ENCODE measurements at places on chromosomes 2 and 18. TPM values are rescaled to one million over a fixed set of nuclear protein-coding genes. Genes with fewer than 3 reads are reported as not detected.

DNA sequence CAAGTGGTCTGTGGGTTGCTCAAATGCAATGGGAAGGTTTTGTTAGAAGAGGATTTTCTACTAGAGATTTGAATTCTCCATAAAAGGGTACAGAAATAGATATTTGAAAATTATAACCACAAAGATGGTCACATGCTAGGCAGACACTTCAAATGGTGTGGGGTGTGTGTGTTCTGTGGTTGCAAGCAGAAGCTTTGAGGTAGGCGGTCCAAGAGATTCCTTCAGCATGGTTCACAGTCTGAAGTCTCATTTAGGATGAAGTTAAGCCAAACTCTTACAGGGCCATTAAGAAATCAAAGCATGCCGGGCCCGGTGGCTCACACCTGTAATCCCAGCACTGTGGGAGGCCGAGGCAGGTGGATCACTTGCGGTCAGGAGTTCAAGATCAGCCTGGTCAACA lies 38.3 kb upstream of the RMDN2 start:
- DNase-seq = no peak

GRCh38 chr18:74249181-74249968 lies 42.4 kb downstream of the CYB5A start:
- DNase-seq = no peak

DNA sequence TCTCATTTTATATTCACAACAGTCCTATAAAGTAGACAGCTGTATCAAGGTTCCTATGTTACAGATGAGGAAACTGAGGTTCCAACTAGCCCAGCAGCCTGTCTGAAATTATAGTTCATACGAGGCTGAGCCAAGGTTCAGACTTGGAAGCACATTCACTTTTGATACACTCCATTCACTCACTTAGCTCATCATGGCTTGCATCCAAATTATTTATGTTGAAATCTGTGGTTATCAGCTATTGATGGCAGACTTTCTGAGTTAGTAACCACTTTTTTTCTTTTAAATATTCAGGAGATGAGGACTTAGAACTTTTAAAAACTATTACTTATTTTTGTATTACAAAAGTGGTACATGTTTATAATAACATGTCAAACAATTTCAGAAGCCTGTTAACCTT lies 188.2 kb downstream of the MTX2 start:
- DNase-seq = no peak

GRCh38 chr2:237702441-237703391 lies 75.3 kb downstream of the LRRFIP1 start:
- no peak for DNase-seq

DNA sequence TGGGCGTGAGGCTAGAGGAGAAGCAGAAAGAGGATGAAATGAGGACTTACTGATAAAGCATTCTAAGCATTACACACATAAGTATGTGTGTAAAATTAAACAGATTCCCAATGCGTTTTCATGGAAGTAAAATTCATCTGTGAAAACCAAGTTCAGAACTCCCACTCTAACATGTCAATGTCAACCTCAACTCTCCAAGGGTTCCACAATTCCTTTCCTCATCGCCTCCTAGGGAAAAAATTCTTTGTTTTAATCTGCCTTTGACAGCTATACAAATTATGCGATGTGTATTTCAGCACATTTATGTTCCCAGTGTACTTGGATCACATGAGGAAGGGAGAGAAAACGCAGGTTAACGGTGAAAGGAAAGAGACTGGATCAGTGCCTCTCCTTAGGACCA lies 76.6 kb downstream of the CLIP4 start:
- no peak for DNase-seq

GRCh38 chr2:206193671-206194357 lies 34.1 kb downstream of the EEF1B2 start:
- DNase-seq = no peak

Gene IL36G
- not detected for total RNA-seq

Data from posterior vena cava (tissue), 2 donors.